ENCODE measurements at places on chromosomes 1 and 21.

GRCh38 chr21:42125571-42126544 is 54.7 kb downstream of the UMODL1 start:
- DNase-seq = no peak

- no peak for DNase-seq
These were observed 409.1 kb downstream of the SETD4 start for GRCh38 chr21:35651196-35651595.

DNA sequence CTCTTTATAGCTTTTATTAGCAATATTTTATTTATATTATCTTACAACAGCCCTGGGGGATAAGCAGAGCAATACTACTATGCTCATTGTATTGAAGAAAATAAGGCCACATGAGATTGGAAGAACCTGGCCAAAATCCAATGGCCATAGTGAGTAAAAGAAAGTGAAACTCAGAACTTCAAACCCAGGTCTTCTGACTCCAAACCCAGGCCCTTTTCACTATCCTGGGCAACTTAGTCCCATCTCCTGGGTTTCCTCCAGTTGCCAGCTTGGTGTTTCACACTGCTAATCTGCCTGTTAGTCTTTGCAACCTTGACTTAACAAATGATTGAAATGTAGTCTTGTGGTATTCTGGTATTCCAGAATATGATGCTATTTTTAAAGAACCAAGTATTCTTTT is 22.4 kb upstream of the EXO1 start:
- no peak for DNase-seq

- DNase-seq = no peak
These were observed 70.0 kb downstream of the PLD5 start for GRCh38 chr1:242454262-242455051.

- DNase-seq = no peak
These were observed 185.6 kb downstream of the TGFBR3 start for GRCh38 chr1:91700332-91700731.

DNA sequence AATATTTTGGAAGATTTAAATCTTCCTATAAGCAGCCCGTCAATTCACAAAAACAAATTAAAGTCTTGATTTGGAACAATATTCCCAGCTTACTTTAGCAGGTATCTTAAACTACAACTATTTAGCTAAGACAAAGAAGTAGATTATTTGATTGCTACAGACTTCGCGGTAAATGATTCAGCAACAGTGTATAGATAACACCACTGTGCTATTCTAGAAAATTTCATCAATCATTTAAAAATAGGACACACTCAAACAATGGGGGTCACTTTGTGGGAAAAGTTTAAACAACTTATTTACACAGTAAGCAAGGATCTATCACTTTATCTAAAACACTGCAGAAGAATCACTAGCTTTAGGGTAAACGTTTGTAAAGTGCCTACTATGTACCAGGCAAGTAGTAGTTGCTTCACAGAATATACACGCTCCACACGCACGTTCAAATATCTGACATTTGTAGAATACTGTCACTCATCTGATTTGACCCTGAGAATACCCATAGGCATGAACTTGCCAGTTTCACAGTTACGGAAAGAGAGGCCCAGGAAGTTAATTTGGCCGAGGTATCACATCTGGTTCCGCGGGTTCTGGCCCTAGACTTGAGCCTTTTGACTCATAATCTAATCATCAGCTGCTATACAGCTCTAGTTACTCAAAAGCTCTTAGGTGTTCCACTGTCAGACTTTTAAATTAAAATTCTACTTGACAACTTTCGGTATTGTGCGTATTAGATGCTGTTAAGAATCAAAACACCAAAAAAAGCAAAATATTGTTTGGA is 876 bp downstream of the DENND2C start:
- no peak for DNase-seq

DNA sequence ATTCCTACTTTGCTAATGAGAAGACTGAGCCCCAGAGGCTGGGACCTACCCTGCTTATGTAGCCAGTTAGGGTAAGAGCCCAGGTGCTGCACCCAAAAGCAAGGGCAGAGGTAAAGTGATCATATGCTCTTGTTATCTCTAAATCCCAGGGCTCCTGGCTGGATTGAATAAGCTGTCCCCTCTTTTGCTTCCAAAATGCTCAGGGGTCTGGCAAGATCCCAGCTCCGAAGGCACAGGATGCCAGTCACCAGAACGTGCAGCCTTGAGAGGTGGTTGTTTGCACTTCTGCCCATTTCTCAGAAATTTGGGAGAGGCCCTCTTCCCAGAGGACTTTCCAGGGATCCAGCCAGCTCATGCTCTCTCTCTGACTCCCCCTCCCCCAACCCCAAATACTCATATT is 142.4 kb upstream of the TMEM51 start:
- no peak for DNase-seq

GRCh38 chr1:171641076-171641864 is 11.2 kb downstream of the MYOC start:
- no peak for DNase-seq

GRCh38 chr1:200890818-200891773 is 3.6 kb upstream of the INAVA start:
- DNase-seq = peak; percentile 11

DNA sequence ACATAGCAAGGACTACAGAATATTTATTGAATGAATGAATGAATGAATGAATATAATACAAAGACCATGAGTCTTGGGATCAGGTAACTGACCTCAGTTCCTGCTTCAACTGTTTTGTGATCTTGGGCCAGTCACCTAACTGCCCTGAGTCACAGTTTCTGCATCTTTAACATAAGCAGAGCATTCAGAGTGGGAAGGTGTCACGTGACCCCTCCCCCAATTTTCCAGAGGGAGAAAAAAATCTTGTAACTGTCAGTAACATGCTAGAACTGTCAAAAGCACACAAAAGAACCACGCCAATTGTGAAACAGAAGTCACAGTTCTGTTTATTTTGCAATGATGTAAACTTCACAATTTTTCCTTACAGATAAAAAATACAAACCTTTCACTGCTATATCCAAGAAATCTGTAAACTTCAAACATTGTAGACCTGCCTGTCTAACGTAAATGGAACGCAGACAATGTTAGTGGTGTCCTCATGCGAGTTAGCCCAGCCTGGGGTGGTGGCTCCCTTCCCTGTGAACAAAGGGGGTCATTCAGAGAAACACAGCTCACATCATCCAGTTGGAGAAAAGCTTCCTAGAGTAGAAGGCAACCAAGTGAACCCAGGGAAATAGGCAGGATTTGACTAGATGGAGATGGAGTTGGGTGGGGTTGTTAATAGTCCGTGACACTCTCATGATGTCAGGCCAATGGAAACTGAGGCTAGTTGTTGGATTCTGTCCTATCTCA is 211.8 kb upstream of the ZC3H12A start:
- no peak for DNase-seq

DNA sequence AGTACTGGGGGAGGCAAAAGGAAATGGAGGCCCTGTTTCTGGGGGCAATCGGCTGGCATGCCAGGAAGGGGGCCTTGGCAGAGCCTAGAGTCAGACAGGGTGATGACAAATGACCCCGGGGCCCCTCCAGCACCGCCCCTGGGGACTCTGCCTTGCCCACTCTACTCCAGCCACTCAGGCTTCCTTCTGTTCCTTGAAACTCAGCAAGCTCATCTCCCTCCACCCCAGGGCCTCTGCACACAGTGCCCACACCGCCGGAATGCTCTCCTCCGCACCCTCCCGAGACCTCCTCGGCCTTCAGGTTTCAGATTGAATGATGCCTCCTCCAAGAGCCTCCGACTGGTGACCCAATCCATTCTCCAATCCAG is 122.5 kb upstream of the ZBTB40 start:
- DNase-seq = no peak

DNA sequence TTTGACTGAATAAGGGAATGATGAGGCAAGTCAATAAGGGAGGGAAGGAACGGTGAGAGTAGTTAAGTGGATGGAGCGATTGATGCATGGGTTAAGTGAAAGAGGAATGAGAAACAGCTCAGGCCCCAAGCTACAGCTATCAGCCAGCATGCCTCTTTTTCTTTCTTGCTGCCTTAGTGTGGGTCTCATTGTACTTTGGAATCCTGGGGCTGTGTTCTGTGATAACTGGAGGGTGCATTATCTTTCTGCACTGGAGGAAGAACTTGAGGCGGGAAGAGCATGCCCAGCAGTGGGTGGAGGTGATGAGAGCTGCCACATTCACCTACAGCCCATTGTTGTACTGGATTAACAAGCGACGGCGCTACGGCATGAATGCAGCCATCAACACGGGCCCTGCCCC is 1.0 kb downstream of the TEX38 start:
- no peak for DNase-seq

GRCh38 chr1:59013276-59013927 is 229.6 kb upstream of the JUN start:
- DNase-seq = peak; percentile 30

Data from heart right ventricle (tissue), 16 donors.